ENCODE measurements at places on chromosomes 5 and 9.
A peak's percentile ranks its signal among the peaks of the same experiment; 100 is the strongest.

GRCh38 chr5:173498739-173499470 lies 117.5 kb downstream of the BOD1 start:
- peak; percentile 28 for DNase-seq

DNA sequence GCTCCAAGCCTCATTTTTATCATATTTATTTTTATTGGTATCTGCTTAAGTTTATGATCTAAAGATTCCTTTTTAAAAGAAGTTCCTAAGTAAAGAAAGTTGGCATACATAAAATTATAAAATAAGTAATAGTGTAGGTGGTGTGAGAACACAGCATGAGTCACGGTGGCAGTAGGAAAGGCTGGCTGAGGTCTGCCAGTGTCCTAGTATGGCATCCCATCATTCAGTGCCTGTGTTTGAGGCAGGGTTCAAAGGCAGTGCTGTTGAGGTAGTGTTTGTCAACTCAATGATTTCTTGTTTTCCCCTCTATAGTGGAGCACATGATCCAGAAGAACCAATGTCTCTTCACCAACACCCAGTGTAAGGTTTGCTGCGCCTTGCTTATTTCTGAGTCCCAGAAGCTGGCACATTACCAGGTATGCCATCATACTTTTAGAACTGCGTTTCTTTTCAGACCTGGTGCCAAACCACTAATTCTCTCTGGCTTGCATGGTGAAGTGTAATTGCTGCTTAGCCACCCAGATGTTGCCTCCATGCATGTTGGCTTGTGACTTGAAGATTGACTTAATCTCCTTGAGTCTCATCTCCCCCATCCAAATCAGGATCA lies 18.4 kb downstream of the ZNF346 start:
- DNase-seq: peak; percentile 17

DNA sequence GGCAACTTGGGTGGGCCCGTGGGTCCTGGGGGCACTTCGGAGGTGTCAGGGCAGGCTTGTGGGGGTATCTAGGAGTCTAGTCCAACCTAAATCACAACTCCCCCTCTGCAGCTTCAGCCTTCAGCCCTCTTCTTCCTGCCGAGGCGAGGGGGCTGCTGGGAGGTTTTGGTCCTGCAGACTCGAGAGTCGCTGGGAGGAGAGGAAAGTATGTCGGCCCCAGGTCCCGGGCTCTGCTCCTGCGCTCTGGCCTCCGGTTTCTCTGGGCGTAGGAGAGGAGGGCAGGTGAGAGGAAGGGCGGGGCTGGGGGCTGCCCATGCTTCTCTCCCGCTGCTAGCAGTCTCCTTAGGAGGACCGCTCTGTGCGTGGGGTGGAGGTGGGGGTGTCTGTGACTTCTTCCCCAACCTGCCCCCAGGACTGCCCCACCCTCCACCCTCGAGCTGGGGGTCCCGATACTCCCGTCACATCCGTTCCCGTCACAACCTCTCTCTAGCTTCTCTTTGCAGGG lies 139.8 kb upstream of the COL5A1 start:
- no peak for DNase-seq

DNA sequence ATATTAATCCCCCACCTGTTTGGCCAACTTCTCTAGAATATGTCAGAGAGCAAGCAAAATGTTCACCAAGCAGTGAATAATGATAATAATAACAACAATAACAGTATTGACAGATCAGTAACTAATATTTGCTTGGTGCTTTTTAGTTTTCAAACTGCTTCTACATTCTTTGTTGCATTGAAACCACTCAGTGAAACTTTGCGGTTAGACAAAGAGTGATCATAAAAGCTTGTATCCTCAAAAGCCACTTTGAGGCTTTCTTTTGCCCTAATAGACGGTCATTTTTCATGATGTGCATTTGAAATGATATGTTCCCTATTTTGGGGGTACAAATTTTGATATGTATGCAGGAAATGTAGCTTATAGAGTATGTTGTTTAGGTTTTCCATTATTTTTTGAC lies 43.6 kb upstream of the PTGS1 start:
- no peak for DNase-seq

DNA sequence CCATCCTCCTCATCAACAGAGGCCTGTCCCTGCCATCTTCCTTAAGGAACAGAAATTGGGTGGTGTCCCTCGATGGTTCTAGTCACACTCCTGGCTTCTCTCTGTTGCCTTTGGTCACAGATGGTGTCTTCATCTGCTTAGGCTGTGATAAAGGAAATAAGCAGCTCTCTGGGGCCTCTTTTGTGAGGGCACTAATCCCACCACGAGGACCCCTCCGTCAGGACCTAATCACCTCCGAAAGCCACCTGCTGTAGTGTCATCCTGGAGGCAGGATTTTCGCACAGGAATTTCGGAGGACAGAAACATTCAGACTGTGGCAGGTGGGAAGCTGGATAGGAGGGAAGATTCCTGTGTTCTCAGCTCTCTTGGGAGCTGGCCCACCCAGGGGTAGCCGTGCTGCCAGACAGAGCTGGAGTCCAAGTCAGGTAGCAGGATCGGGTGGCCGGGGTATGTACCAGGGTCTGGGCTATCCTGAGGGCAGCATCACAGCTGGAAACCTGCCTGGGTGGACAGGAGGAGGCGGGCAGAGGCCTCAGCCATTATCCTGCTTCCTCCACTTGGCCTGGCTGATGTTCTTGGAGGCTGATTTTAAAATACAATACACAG lies 59.5 kb downstream of the ANKRD33B start:
- DNase-seq: no peak

- no peak for DNase-seq
These were observed 110.1 kb upstream of the IRX2 start for GRCh38 chr5:2861605-2862004.

All from cardiac fibroblast (primary cell).